Stimulated activated CD4-positive, alpha-beta T cell treated with anti-CD3 and anti-CD28 coated beads, Interleukin-12 subunit alpha, Interleukin-12 subunit beta, amount 100 ng/mL, for 24 hours (primary cell): ENCODE measurements at places on chromosomes 5 and 9.

DNA sequence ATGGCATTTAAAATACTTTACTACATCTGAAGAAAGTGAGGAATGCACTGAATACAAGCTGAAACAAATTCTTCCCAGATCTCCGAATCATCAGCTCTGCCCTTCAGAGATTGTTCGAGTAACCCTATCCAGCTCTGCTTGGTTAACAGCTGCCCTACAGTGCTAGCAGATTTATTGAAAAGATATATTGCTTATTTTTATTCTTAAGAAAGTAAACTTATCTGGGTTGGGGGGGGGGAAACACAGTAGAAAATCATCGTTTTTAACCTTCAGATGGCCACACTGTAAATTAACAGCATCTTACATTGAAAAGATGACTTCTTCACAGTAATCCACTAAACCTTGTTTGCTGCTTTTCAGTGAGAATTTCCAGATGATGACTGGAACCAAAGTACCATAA lies 210.8 kb downstream of the NFIB start:
- DNase-seq = no peak

- no peak for DNase-seq
Measured at GRCh38 chr9:126952205-126952977, 37.8 kb downstream of the RALGPS1 start.

- no peak for DNase-seq
Measured at GRCh38 chr5:133382661-133383579, 229.4 kb downstream of the FSTL4 start.

GRCh38 chr5:9716838-9717281 lies 86.7 kb upstream of the TAS2R1 start:
- no peak for DNase-seq

DNA sequence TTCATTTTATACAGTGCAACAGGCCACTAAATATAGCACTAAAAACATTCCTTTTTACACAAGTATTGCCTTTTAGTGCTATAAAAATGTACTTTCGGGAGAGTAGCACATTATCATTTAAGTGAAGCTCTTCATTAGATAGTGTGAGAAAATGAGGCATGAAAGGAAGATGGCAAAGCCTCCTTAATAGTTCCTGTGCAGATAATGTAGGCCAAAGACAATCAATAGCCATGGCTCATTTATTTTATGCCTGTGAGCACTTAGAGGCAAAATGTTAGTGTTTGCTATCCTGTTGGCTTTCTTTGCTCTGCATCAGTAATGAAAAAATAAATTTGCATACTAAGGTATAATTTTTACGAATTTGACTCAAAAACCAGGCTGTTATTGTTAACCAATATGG lies 929.5 kb upstream of the C9orf72 start:
- no peak for DNase-seq

DNA sequence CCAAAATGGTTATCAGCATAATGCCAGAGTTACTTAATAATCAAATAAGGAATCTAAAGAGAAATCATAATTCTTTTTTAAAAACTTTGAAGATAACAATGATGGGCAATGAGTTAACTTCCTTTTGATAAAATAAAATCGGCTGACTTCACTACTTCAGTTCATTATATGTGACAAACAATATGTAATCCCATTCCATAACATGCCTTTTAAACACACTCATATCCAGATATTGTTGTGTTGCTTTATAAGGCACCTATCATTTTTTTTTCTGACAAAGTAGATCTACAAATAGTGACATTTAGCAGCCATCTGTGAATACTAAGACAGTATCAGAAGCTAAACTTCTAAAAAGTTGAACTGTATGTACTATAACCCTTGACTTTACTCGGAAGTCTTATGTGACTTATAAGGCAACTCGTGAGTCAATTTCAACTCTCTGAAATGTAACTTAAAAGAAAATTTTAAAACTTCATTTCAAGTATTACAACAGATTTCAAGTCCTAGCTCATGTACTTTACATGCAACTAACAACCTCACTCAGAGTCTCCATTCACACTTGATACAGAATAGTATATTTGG lies 7.5 kb downstream of the ADAMTS6 start:
- DNase-seq = no peak

- no peak for DNase-seq
Measured at GRCh38 chr9:123894822-123895221, 35.1 kb downstream of the DENND1A start.

GRCh38 chr9:135299239-135299590 lies 180.4 kb upstream of the PPP1R26 start:
- DNase-seq = no peak

GRCh38 chr9:133203506-133204075 lies 5.5 kb downstream of the OBP2B start:
- DNase-seq = no peak

- no peak for DNase-seq
Measured at GRCh38 chr9:133182151-133182550, 18.4 kb upstream of the GBGT1 start.

- DNase-seq = no peak
Measured at GRCh38 chr5:23352446-23352845, 155.0 kb upstream of the PRDM9 start.

GRCh38 chr5:158463938-158464337 lies 605.0 kb upstream of the CLINT1 start:
- no peak for DNase-seq

- no peak for DNase-seq
Measured at GRCh38 chr5:96278981-96279380, 154.1 kb downstream of the PCSK1 start.

- no peak for DNase-seq
Measured at GRCh38 chr9:35529161-35529823, 39.4 kb downstream of the RUSC2 start.

- DNase-seq = no peak
Measured at GRCh38 chr9:32581512-32582143, 8.7 kb upstream of the NDUFB6 start.

DNA sequence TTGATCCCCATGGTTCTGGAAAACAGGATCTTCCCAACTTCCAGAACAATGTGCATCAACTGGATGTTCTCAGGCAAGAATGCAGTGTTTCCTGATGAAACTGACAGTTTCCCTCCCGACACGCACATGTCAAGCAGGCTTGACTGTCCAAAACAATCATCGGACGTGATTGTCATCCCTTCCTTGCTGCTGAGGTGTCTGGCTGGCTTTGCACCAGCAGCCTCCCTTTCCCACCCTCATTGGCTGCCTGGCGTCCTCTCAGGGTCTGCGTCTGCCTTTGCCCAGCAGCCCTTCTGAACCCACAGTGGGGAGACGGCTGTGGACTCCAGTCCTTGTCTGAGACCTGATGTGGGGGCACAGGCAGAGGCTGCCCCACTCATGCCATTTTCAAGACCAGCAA lies 110.8 kb downstream of the MARCHF3 start:
- DNase-seq = no peak

- peak; percentile 10 for DNase-seq
Measured at GRCh38 chr9:89603767-89604665, 796 bp upstream of the GADD45G start.

GRCh38 chr9:7342736-7343135 lies 456.8 kb downstream of the DMAC1 start:
- no peak for DNase-seq
